ENCODE measurements at places on chromosomes 3 and 15.

- DNase-seq, result no peak
Measured at GRCh38 chr3:131162516-131162915, 135.8 kb downstream of the NEK11 start.

- DNase-seq, result no peak
Measured at GRCh38 chr15:84836844-84837243, 19.7 kb downstream of the ALPK3 start.

GRCh38 chr3:13288732-13289718, 131.1 kb downstream of the NUP210 start:
- DNase-seq, result no peak

DNA sequence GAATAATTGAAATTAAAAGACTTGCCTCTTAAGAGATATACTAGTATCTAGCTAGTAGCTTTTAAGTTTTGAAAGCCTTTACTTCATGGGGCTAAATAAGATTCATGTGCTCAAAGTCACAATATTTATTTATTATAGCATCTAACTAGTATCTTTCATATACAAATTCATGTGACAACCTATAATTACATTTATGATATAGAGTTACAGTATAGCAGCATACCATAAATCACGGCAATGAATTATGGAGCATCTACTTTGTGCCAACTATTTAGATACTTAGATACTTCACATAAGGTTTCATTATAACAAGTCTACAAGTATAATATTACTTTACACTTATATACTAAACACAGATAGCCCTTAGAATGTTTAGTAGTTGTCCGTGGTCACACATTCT, 229.4 kb downstream of the TPRG1 start:
- no peak for DNase-seq

DNA sequence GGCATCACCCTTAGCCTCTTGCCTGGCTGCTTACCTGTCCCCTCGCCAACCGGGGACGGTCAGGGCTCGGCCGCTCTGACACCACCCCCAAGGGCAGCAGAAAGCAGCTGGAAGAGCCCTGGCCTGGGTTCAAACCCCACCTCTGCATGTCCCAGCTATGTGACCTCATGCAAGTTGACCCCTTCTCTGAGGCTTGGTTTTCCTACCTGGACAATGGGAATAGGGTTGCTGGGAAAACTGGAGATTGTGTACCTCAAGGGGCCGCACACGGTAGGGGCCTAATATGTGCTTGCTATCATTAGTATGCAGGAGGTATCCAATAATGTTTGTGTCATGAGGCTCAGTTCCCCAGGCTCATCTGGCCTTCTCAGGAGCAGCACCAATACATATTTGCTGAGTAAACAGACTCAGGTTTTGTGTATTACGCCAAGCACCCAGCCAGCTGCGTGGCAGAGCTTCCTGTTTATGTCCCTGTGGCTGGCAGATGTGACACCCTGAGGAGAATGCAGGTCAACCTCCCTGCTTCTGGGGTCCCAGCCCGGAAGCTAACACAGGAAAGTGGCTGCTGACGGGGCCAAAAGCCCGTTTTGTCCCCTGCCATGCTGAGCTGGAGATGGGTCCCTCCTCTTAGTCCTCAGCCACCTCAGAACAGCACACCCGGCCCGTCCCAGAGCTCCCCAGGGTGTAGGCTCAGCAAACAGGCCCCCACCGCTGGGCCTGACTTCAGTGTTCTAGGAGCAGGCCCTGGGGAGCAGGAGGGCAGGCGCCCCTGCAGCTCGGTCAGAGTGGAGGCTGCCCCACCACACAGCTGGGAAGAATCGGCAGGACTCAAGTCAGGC, 29.7 kb downstream of the PLXND1 start:
- DNase-seq, result no peak

DNA sequence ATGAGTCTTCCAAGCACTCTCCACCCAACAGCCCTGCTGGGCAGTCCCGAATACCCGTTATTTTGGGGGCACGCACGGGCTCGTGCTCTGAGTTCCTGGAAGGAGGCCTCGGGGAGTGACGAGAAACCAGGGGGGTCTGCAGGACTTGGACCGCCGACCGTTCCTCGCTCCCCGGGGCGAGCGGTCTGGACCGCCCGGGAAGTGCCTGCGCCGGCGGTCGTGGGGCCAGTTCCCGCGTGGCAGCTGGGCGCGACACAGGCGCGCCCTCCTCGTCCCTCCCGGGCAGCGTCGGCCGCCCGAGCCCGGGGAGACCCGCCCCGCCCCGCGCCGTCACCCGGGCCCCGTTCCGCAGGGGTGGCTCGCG, 387 bp downstream of the GNB4 start:
- DNase-seq, result no peak

DNA sequence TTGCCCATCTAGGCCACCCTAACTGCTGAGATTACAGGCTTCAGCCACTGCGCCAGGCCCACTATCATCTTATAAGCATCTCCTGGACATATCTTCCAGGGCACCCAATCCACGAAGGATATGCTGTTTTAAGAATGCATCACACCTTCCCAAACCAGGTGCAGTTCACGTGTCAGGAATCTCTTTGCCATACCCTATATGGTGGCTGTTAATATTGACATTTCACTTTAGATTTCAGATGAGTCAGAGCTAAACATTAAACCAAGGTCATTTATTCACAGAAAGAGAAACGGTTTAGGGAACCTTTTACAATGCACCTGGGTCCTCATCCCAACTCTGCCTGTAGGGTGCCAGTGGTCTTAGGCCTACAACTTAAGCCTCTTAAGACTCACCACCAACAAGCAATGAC, 85.7 kb downstream of the TBL1XR1 start:
- no peak for DNase-seq

DNA sequence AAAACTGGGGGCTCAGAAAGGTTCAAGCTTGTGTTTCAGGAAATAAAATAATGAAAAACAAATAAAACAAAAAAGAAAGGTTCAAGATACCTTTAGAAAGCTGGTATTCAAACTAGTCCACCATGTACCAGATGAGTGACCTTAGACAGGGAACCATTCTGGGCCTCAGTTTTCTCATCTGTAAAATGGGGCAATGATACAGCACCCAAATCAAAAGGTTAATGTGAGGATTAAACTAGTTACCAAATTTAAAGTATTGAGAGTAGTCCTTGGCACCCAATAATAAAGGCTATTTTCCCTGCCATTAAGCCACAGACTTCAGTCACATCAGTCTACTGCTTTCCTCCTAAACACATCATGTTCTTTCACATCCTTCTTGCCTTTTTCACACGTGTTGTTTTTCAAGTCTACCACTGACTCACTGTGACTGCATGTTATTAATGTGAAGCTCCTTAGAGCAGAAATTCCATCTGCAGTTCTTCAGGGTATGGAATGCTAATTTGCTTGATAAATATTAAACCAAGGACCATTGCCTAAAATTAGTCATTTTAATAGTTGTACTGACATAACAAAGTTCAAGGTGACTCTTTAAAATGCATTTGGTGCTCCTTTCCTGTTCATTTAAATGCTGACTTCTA, 19.9 kb downstream of the TAMM41 start:
- no peak for DNase-seq

GRCh38 chr15:83855956-83856355, 202.0 kb downstream of the ADAMTSL3 start:
- DNase-seq, result no peak

- DNase-seq, result no peak
Measured at GRCh38 chr3:58464866-58465265, 27.0 kb upstream of the KCTD6 start.

DNA sequence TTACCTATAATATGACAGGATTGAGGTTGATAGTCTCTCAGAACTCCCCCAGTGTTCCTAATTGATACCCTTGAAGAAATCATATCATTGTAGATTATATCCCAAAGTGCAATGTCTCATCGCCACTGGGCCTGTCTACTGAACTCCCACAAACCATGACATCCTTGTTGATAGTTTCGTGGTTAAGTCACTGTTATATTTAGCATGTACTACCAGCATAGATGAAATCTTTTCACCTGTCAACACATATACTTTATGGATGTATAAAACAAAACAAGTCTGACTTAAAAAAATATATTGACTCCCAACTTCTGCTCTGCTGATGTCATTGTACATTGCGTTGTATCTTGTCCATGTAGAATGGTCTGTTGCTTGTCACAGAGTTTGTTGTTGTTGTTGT, 128.1 kb downstream of the IQCH start:
- no peak for DNase-seq

GRCh38 chr3:173770011-173770410, 372.5 kb downstream of the NLGN1 start:
- no peak for DNase-seq

GRCh38 chr3:189677667-189678066, 46.5 kb downstream of the TP63 start:
- no peak for DNase-seq

GRCh38 chr15:90512276-90512675, 17.4 kb upstream of the CRTC3 start:
- no peak for DNase-seq

- DNase-seq, result no peak
Measured at GRCh38 chr3:126888186-126888760, 94.6 kb upstream of the PLXNA1 start.

DNA sequence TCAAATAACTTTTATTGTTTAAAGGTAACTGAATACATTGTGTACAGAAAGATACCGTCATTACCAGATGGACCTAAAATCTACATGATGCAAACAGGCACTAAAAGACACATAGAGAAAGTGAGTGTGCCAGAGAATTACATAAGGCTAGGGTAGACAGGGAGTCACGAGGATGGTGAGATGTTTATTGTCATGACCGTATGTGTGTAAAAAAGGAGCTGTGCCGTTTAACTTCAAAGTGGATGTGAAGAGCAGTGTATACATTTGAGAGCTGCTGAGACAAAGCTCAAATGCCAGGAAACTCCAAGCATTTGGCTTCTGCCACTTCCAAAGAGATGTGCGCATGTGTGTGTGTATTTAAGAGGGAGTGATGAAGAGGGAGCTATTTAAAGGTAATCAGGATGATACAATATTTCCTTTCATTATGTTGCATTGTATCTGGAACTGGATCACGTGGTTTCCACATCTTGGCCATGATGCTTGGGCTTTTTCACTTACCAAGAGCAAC, 51.4 kb upstream of the IGF1R start:
- DNase-seq, result no peak

- DNase-seq, result no peak
Measured at GRCh38 chr3:183827809-183828537, 2.6 kb upstream of the MAP6D1 start.

DNA sequence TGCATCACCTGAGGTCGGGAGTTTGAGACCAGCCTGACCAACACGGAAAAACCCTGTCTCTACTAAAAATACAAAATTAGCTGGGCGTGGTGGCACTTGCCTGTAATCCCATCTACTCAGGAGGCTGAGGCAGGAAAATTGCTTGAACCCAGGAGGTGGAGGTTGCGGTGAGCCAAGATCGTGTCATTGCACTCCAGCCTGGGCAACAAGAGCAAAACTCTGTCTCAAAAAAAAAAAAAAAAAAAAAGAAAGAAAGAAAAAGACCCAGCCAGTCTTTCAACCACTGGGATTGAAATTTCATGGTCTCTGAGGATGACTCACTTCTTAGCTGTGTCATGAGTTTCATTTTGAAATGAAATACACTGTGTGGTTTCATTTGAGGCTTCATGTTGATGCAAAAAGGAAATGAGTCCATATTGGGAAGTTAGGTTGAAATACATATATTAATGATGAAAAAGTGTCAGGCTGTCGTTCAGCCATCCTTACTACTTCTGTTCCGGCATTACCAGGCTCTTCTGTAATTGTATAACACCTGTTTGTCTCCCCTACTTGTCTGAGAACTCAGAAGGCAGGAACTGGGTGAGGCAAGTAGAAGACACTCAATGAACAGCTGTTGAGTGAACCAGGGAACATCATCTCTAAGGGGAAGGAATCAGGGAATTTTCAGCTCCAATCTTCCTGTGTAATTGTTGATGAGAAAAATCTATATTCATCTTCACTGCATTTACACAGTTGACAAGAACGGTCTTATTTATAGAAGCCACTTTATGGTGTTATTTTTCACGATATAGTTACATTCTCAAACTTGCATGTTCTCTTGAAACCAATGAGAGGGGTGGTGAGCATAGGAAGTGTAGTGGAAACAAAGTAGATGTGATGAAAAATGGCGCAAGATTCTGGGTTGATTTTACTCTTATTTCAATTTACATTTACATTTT, 87.4 kb downstream of the NFKBIZ start:
- peak; percentile 85 for DNase-seq

DNA sequence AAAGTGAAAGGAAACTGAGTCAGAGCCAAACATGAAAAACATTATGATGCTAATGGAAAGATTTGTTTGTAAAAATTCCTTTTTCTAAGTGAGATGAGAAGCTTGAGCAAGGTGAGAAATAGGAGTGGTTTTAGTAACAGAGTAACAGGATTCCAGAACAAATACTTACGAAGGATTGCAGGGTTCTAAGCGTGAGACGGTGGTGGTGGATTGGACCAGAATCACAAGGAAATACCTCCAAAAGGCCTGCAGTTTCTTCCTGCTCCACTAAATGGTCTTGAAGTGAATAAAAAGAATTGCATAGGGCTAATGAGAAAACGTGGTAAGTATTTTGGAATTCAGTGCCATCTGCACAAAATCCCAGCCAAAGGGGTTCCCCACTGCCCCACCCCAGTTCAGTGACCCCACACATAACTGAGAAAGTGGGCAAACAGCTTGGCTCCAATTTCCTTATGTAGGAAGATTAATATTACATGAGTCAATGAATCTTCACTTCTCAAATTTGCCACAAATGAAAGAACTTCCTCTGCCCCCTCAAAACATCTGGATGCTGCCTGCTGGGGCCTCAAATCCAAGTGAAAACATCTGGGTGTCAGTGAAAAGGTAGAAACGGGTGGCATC, 283.8 kb upstream of the NR2F2 start:
- peak; percentile 33 for DNase-seq

DNA sequence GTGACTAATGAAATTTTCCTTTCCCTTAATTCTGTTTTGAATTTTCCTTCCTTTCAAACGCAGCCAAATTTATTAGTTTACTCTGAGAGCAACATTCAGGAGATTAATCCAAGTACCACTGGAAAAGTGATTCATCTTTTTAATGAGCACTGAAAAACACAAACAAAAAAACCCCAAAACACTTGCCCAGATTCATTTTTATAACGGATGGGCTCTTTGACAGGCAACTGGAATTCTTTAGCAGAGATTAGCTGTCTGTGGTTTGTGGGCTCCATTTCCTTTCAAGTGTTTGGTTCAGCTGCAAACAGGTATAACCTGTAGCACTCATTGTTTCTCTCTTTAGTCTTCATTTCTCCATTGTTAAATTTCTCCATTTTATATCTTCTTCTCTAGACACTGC, 3.1 kb upstream of the POLR2M start:
- DNase-seq, result no peak

- no peak for DNase-seq
Measured at GRCh38 chr15:81516012-81516411, 142.0 kb upstream of the TMC3 start.

- DNase-seq, result no peak
Measured at GRCh38 chr3:71416876-71417275, 166.7 kb downstream of the FOXP1 start.

Data from fibroblast of skin of left quadriceps (primary cell).